ENCODE measurements at places on chromosomes 1 and 21.

DNA sequence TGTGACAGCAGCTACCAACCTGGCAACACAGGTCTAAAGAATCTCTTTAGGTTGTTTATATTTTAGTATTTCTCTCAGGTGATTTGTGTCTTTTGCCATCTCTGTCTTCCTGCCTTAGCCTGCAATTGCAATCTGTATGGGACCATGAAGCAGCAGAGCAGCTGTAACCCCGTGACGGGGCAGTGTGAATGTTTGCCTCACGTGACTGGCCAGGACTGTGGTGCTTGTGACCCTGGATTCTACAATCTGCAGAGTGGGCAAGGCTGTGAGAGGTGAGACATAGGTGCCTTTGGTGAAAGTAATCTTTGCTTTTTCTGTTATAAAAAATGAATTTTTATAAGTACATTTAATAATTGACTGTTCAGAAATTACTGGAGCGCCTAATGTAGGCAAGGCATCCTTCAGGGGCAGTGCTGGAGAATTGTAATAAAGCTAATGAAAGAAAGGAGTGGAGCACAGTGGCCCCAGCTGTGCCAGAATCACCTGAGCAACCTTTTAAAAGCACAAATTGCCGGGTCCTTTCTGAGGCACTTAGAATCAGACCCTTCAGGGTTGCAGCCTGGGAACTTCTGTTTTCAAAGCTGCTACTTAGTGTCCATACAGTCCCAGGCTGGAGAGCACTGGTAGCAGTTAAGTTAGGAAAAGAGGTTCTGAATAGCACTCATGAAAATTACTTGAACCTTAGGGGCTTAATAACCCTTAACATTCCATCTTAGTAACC is 60.6 kb upstream of the LAMC2 start:
- DNase-seq: no peak

DNA sequence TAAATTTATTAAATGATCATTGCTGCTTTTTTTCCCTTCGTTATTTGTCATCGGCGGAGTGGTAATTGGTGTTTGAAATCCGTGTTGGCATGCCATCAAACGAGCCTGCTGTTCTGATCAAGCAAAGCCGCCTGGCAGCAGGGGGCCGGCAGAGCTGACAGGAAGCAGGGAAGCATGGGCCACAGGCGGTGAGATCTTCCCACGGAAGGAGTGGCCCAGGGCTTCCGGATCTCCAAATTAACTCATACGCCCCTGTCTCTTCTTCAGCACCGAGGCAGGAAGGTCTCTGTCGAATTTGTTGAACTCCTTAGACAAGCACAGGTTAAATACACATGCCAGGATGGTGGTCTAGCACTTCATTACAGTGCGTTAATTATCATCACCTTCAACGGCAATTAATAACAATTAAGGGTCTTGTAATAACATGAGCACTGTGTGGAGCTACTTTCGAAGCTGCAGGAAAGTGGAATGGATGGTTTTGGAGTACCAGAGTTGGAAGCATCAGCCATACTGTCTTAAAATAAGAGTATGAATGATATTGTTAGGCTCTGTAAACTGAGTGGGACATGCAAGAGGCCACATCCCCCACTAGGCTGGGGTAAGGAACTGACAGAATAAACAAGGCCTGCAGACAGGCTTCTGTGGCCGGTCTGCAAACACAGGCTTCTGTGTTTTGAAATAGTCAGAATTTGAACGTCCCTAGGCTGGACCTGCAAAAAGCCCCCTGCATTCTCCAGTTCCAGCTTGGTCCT is 199.4 kb upstream of the DAB1 start:
- no peak for DNase-seq

DNA sequence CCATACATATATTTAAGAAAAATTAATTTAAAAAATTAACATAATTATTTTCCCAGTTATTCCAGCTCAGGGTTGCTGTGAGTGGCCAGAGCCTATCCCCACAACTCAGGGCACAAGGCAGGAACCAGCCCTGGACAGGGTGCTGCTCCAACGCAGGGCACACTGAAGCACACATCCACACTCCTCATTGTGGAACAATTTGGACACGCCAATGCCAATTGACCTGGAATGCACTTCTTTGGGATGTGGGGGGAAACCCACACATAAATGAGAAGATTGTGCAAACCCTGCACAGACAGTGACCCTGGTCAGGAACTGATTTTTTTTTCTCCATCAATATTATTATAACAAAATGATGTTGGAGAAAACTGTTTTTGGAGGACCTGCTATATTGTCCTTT is 23.4 kb downstream of the SAMSN1 start:
- no peak for DNase-seq

GRCh38 chr1:28190996-28191645 is 14.6 kb upstream of the PTAFR start:
- DNase-seq: no peak

All from omental fat pad (tissue), 4 donors.